ENCODE measurements at places on chromosomes 4 and X.

DNA sequence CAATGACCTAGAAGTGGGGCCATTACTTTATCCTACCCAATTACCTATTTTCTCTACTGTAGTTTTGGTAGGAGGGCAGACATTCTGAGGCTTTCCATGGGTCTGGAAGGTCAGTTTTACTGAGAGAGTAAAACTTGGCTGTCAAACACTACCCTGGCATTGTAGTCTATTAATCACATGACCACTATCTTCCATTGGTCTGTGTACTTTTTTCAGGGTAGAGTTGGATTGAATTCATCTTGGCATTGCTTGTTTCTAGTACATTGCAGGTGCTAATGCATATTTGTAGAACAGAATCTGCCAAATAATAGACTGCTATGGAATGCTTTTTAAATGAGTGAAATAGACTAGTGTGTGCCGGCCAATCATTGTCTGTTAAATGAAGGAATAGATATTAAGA lies 271.9 kb downstream of the STIM2 start:
- no peak for DNase-seq

GRCh38 chr4:25361253-25361652 lies 15.8 kb upstream of the ANAPC4 start:
- no peak for DNase-seq

- DNase-seq, result no peak
These were observed 121.3 kb downstream of the PRKX start for GRCh38 chrX:3592184-3592583.

- DNase-seq, result peak; percentile 99
These were observed 162.3 kb upstream of the MAMLD1 start for GRCh38 chrX:150200820-150201287.

- no peak for DNase-seq
These were observed 12.5 kb upstream of the ASIC5 start for GRCh38 chr4:155878611-155879010.

- DNase-seq, result no peak
These were observed 25.3 kb downstream of the GPM6B start for GRCh38 chrX:13791559-13791958.

DNA sequence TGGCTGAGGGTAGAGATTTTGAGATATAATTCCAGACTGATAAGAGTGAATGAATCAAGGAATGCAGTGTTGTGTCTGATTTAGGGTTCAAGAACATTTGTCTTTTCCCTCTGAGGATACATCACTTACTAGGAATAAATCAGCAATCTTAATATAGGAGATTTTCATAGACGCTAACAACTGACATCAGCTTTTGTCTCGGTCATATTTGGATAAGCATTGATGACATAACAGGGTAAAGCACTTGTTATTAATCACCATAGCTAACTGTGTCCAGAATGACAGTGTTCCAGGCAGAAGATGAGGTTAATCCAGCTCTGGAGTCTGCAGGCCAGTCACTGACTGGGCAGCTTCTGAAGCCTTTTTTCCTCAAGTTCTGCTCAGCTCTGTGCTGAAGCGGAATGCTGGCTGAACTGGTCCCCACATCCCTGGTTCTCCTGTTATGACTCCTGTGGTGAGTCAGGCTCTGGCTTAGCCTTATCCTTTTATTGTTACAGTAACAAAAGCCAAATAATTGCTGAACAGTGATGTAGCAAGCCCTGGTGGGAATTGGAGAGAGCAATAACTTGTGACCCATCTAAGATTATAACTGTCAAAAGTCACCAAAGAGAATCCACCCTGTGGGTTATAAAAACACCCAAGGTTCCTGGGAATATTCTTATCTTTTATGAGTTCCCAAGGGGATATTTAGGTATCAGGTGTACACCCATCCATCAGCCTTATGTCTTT lies 41.8 kb downstream of the FNIP2 start:
- DNase-seq, result peak; percentile 98

GRCh38 chr4:8282134-8282641 lies 12.6 kb downstream of the HTRA3 start:
- no peak for DNase-seq

- no peak for DNase-seq
These were observed 17.3 kb upstream of the CCDC149 start for GRCh38 chr4:24930151-24930550.

GRCh38 chr4:23485801-23486200 lies 404.0 kb downstream of the PPARGC1A start:
- peak; percentile 11 for DNase-seq

- DNase-seq, result peak; percentile 5
These were observed 432.3 kb downstream of the GALNTL6 start for GRCh38 chr4:172245516-172245915.

- DNase-seq, result peak; percentile 38
These were observed 864.3 kb upstream of the AGA start for GRCh38 chr4:178306565-178306964.

- peak; percentile 34 for DNase-seq
These were observed 268.6 kb upstream of the VCX start for GRCh38 chrX:7574325-7574724.

- DNase-seq, result no peak
These were observed 119.5 kb downstream of the REELD1 start for GRCh38 chr4:146333895-146334262.

DNA sequence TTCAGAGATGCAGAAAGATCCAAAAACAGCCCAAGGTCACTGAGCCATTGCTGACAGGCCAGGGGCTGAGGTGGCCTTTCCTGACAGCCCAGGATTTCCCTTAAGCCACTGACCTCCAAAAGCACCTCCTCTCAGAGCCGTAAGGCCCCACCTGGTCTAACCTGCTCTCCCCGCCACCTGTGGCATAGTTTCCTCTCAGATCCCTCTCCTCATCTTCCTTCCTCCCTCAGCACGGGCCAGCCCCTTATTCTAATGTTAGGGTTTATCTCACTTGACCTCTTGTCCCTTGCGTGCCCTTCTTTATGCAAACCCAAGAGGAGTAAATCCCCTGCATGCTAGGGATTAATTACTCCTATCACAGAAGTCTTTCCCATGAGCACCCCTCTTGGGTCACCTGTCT lies 113.0 kb downstream of the RBM47 start:
- DNase-seq, result no peak

DNA sequence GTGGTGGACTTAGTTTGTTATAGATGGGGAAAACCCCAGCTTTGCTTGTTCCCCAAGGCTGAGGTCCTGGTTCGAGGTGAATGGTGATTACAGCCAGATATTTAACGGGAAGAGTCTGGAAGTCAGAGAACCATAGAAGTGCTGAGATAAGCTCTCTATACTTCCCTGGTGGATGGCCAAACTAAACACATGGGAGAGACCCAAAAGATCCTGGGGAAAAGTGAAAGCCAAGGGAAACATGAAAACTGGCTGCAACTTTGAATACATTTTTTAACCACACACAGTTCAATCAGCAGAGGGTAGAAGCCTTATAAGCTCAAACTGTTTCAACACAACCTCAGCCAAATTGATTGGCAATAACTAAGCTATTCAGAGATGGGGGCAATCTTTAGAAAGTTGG lies 29.3 kb upstream of the SRPX start:
- DNase-seq, result peak; percentile 35

DNA sequence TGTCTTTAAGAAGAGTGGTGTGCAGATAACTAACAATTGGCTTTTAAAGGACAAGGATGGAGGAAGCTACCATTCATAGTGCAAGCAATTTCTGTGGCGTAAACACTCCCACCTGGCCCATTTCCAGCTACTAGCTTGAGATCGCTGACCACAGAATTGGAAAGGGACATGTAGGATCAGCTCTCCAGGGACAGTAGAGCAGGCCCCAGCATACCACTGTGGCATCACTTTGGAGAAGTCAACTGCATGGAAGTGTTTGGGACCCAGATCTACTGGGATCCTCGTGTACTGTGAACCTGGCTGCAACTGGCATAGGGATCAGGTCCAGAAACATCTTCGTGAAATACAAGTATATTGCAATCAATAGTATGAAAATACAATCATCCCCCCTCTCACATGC lies 515.0 kb downstream of the INPP4B start:
- no peak for DNase-seq

DNA sequence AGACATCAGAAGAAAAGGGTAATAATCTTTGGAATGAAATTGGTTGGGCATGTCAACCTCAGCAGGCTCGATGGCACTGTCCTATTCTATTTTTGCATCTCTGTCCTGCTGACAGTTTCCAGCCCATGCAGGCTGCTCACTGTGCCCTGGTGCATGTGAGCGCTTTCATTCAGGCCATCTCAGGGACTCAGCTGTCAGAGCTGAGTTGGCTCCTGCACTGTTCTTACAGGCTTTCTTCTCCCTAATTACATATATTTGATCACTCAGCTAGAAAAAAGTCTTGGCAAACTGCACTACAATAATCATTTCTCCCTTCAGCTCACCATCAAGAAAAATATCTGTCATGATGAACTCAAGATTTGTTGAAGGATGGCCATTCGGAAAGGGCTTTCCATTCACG lies 84.7 kb downstream of the RASL11B start:
- DNase-seq, result no peak

DNA sequence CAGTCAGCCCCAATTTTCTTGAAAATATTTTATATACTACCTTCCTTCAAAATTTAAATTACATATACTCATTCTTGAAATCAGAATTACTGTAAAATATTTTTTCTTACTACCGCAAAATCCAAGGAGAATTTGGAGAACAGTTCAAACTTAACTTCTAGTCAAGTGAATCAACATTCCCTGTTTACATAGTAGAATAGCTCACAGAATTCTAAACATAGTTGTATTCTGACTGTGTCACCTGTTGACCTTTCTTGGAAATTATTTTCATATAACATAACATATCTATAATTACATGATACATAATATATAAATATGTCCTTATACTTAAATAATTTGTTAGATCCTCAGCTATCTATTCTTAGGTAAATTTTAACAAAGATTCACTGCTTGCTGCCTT lies 31.0 kb upstream of the FGF5 start:
- DNase-seq, result peak; percentile 92
